ENCODE measurements at places on chromosomes 7 and 10.

DNA sequence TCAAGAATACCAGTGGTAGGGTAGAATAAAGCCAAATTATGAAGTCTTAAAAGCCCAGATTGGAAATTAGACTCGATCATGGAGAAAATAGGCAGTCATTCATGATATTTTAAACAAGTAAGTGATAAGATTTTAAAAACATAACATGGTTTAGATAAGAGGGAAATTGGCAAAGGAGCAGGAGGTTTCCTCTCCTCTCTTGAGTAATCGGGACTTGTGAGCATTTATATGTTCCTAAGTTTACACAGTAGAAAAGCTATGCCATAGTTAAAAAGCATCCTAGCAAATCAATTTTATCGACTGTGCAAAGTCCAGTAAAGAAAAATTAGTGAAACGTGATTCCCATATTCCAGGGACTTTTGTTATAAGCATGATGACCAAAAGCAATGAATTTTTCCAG is 313.2 kb downstream of the AHR start:
- no peak for DNase-seq

DNA sequence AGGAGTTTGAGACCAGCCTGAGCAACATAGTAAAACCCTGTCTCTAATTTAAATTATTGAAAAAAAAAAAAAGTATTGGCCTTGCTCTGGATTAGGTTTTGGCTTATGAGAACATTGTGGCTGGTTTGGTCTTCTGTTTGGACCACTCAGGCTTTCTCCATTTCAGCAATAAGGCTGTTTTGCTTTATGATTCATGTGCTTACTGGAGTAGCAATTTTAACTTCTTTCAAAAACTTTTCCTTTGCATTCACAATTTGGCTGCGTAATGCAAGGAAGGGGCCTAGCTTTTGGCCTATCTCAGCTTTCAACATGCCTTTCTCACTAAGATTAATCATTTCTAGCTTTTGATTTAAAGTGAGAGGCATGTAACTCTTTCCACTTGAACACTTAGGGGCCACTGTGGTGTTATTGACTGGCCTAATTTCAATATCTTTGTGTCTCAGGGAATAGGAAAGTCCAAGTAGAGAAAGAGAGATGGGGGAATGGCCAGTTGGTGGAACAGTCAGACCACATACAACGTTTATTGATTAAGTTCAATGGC is 38.0 kb upstream of the SRPK2 start:
- no peak for DNase-seq

DNA sequence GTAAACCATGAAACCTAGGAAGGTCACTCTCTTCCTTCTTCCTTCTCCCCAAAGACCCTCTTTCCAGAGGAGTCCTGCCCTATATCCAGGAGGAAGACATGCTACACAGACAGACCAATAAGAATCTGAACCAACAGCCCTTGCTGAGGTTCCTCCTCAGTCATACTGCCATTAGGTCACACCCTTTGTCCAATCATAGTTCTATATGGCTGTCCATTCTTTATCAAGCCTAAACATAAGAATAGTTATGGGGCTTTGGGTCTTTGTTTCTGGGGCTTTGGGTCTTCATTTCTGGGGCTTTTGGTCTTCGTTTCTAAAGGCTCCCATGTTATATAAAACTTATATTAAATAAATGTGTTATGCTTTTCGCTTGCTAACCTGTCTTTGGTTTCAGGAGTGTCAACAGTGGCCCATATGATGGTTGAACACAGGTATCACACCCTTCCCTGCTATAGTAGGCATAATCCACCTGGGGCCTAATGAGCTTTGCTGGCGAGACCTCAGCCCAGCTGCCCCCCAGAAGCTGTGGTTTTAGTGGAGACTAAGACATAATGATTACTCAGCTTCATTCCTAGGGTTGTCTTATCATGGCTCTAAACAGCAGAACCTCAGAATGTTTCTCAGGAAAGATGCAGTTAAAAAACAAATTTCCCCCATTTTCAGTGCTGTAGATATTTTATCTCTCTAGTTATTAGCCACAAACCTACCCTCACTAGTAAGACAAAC is 91.6 kb downstream of the ELMO1 start:
- no peak for DNase-seq

DNA sequence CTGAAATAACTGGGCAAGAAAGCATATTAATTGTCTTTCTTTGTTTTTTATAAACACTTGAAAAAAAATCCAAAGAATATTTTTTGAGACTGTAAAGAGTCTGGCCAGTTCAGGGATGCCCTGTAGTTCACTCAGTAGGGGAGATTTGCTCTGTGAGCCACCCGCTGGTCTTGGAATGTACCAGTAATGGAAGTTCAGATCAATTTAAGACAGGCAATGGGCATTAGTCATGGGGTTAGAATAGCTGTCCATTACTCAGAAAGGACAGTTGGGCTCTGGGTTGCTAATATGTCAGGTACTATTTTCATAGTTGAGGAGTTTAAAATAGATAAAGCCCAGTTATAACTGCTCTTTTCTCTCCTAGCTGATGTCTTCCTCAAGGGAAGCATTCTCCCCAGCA is 38.7 kb downstream of the A1CF start:
- DNase-seq: no peak

GRCh38 chr7:143953421-143953820 is 1.2 kb upstream of the OR2F1 start:
- no peak for DNase-seq

GRCh38 chr10:113291413-113291812 is 261.4 kb upstream of the HABP2 start:
- DNase-seq: no peak

GRCh38 chr7:2247141-2247995 is 5.3 kb downstream of the NUDT1 start:
- no peak for DNase-seq

DNA sequence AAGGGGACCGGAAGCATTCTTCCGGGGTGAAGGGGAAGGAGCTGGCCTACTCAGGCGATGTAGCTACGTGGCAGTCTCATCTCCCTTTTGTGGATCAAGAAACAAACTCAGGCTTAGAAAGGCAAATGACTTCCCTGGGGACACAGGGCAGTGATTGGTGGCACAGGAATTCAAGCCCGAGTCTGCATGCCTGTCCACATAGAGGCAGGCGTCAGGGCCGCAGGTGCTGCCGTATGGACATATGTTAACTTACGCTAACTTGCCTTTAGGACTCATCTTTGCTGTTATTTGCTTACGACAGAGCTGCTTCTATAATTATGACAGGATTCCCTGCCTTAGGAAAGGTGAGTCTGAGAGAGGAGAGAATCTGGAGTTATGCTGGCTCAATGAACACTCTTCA is 42.3 kb upstream of the KLF6 start:
- no peak for DNase-seq

GRCh38 chr10:32795598-32796183 is 162.3 kb downstream of the ITGB1 start:
- DNase-seq: peak; percentile 48

DNA sequence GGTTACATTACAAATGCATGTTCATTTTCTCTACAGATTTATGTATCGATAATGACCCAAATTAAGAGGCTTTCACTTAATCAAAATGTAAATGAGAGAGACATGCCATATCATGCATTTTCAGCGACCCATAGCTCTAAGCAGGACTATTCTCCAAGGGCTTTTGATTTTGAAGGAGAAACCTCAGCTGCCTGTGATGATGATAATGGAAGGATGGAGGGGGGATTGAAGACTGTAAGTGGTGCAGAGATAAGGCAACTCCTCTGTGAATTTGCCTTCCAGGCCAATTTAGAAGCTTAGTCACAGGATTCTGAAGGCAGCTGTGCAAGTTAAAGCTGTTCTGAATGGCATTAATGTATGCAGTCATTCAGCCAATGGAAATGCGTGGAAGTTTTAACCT is 8.3 kb downstream of the VSTM2A start:
- DNase-seq: no peak

Data from CD4-positive, alpha-beta T cell treated with Interleukin-4 for 4 hours (primary cell).